SK-MEL-5 (cell line): ENCODE measurements at places on chromosomes 7 and 10.
A peak's percentile ranks its signal among the peaks of the same experiment; 100 is the strongest.

- DNase-seq: no peak
These were observed 2.1 kb downstream of the CLDN15 start for GRCh38 chr7:101235522-101235921.

- no peak for DNase-seq
These were observed 7.4 kb downstream of the ZNF488 start for GRCh38 chr10:47376522-47377220.

DNA sequence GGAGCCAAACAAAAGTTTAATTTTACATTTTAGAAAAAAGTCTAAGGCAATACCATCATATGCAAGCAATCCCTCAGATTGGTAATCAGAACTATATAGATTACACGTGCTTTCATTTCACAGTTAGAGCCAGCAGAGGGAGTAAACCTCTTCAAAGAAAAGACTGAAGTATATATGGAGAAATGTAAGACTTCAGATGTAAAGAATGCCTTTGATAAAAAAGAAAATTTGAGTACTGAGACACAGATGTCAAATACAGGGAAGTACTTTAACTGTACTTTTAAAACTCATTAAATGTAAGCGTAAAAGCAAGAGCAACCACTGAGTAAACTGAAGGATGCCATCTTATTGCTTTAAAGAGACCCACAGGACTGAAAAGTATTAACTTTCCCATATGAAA is 101.4 kb upstream of the FAM133B start:
- peak; percentile 89 for DNase-seq

- no peak for DNase-seq
These were observed 40.6 kb upstream of the AGBL3 start for GRCh38 chr7:134945691-134946090.

DNA sequence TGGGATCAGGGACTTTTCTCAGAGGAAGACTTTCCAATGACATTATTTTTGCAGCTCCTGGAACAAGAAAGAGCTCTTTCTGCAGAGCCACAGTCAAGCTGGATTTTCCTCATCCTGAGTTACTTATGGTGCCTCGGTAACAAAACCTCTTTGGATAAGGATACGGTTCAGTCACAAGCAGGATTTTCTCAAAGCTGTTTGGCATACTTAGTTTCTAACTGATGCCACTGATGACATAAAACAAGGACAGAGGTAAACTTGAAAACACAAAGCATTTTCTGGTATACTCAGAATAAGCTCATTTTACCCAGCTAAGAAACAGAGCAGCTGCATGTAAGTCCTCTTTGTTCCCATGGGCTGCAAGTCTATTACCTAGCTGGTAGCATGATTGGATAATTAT is 340.9 kb upstream of the MEOX2 start:
- no peak for DNase-seq

- DNase-seq: no peak
These were observed 2.7 kb downstream of the EPHB6 start for GRCh38 chr7:142857625-142858024.

DNA sequence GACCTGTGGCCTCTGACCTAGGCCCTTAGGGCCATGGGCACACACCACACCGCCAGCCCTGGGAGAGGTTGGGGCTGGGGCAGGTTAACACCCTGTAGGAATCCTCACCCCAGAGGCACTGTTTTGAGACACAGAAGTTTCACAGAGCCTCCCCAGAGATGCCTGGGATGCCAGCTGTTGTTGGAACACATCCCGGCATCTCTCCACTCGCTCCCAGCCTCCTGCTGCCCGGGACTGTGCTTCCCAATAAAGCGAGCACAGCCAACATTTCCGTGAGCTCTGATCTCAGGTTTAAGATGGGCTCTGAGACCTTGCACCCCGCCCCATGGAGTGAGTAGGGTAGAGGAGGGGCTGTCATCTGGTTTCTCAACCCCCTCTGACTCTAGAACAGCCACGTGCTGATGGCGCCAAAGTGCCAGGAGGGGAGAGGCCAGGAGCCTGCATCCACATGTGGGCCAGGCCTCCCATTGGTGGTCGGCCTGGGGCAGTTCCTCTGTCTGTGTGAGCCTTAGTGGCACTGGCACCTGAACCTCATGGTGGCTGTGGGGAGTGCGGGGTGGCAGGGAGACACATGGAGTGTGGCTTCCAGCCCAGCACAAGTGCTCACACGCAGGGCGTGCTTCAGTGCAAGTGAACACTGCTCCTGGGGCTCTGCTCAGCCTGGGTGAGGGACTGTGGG is 54.7 kb downstream of the RASGEF1A start:
- no peak for DNase-seq

DNA sequence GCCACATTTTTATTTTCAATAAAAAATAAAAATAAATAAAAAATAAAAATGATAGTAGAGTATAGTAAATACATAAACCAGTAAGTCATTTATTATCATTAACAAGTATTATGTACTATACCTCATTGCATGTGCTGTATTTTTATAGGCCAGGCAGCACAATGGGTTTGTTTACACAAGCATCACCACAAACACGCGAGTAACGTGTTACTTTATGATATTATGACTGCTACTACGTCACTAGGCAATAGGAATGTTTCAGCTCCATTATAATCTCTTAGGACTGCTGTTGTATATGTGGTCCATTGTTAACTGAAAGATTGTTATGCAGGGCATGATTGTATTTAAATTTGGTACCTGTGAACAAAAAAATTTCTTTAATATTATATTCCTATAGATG is 20.8 kb upstream of the SDHAF3 start:
- no peak for DNase-seq

DNA sequence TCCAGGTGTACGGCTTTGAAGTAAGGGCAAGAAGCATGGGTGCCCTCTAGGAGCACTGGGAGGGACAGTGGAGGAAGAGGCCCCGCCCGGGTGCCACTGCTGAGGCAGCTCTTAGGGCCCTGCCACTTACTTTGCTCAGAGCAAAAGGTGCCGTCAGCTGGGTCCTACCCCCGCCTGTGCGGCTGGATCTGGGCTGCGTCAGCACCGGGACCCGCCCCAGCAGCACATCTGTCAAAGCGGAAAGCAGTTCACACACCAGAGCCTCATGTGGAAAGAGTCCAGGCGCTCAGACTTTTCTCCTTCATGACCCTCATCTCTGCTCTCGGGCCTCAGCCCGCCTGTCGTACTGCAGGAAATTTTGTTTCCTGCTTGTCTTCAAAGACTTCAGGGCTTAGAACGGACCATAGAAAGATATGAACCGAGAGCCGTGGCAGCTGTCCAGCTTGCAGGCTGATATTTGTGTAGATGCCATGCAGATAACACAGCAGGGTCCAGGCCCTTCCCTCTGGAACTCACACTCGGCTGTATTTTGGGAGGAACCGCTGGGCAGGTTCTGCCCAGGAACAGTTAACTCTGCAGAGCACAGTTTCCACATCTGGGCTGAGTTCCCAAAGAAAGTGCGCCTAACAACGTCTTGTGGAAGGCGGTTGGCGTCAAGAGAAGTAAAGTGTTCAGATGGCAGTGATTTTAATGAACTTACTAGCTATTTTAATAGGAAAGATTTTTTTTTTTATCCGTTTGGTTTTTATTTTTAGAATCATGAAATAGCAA is 44.3 kb upstream of the PRKAR1B start:
- DNase-seq: no peak

DNA sequence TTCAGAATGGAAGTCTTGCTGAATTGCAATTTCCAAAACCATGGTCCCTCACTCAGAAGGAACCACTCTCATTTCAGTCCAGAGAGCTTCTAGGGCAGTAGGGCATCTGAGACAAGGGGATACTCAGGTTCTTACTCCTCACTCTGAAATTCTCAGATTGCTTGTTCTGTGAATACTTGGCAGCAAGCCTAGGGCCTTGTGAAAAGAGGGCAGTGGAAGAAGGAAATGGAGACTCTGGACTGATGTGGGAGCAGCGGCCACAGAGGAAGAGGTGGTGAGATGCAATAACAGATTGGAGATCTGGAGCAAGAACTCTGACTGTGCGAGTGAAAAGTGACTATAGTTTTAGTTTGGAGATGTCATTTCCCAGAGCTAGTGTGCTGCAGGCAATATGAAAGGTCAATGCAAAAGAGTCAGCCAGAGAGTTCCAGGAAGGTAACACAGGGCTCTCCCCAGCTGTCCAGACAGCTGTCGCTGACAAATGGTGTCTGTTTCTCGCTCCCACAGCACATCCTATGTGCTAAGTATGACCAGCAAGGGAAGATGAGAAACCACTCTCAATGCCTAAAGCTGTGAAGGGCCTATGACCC is 291.6 kb upstream of the KIAA1217 start:
- no peak for DNase-seq

GRCh38 chr7:28083998-28084985 is 96.3 kb downstream of the JAZF1 start:
- DNase-seq: no peak

GRCh38 chr7:76397409-76398183 is 11.9 kb downstream of the SSC4D start:
- peak; percentile 78 for DNase-seq

DNA sequence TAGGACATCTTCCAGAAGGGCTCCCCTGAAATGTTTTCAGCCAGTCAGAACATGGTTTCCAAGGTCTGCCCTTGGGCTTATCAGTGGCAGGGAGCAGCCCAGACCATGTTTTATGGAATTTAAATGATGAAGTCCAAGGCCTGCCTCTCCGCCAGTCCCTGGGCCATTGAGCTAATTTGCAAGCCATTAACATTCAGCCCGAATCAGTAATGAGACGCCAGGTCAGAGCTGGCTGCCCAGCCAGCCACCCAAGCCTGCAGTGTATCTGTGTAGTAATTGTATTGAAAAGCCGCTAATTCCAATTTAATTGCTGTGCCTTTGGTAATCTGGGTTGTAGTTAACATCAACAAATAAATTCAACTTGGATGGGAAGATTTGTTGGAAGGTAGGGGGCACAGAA is 131.4 kb downstream of the PAXIP1 start:
- DNase-seq: no peak

- DNase-seq: no peak
These were observed 122.2 kb upstream of the MGMT start for GRCh38 chr10:129344731-129345355.

GRCh38 chr10:57260175-57260574 is 899.1 kb upstream of the ZWINT start:
- no peak for DNase-seq
